ENCODE measurements at places on chromosomes 7 and 10. TPM values are rescaled to one million over a fixed set of nuclear protein-coding genes. Genes with fewer than 3 reads are reported as not detected.

The ALKBH4 gene
- total RNA-seq = 9.5 TPM

The FAM53B gene
- total RNA-seq = 10.8 TPM

The ITPRID1 gene
- total RNA-seq = not detected

The SPAG6 gene
- not detected for total RNA-seq

The COPG2 gene
- 26.7 TPM for total RNA-seq

The TMEM273 gene
- total RNA-seq = not detected

The NPFFR1 gene
- total RNA-seq = not detected

The ATRNL1 gene
- 6.8 TPM for total RNA-seq

The HMX3 gene
- total RNA-seq = 3.9 TPM

The ARMH3 gene
- total RNA-seq = 7.9 TPM

The ADARB2 gene
- 1.6 TPM for total RNA-seq

The SPDYE5 gene
- not detected for total RNA-seq

Data from NCI-H460 (cell line).